ENCODE measurements at places on chromosomes 12 and 14. TPM values are rescaled to one million over a fixed set of nuclear protein-coding genes. Genes with fewer than 3 reads are reported as not detected.

The DEPDC4 gene
- 1.8 TPM for total RNA-seq

The GDF11 gene
- total RNA-seq, result 7.5 TPM

DNA sequence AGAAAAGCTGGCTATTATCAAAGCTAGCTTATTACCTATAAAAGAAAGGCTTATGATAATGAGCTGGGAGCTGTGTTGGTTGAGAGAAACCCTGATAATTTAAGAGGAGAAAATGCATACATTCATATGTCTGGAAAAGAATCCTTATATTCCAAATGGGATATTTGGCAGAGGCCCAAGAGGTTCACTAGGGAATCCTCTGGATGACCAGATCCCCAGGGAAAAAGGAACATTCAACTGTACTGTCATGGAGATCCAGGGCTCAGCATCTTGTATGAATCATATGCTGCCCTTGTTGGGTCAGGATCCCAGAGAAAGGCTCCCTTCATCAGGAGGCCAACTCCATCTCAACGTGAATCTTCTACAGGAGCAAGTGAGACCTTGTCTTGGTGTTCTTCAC, 16.6 kb upstream of the FBXO34 start:
- no peak for DNase-seq

GRCh38 chr12:119322301-119322723, 12.2 kb upstream of the CCDC60 start:
- no peak for DNase-seq

DNA sequence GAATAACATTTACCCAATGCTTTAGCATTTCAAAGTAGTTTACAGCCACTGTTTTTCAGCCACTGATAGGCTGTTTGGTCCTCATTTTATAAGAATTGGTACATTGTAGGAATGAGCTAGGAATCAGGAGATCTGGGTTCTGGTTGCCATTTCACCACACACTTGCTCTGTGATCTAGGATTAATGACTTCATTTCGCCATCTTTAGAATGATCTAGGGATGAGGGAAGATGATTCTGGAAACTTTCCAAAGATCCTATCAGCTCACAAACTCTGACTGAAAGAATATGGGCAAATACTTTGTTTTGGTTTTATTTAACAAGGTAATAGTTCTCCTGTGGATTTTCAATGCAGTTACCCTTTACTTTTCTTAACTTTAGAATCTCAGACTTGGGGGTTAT, 155.0 kb downstream of the GCH1 start:
- DNase-seq, result no peak

GRCh38 chr12:59724011-59724695, 128.3 kb downstream of the SLC16A7 start:
- no peak for DNase-seq

- DNase-seq, result no peak
These were observed 195.4 kb upstream of the ARHGAP5 start for GRCh38 chr14:31881531-31882310.

DNA sequence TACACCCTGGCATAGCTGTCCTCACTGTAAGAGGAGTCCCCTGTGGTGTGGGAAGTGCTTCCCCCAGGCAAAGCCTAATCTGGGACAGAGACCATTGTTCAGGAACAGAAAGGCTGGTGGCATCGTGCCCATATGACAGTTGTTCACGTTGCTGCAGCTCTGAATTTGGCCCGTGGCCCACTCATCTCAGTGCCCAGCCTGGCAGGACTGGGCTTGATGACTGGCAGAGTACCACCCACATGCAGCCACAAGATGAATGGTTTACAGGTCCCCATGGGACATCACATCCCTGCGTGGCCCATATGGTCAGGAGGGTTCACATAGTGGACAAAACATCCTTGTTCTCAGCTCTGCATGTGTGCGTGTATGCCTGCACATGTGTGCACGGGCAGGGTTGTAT, 17.5 kb downstream of the IQSEC3 start:
- no peak for DNase-seq
